ENCODE measurements at places on chromosomes 11 and 22.

DNA sequence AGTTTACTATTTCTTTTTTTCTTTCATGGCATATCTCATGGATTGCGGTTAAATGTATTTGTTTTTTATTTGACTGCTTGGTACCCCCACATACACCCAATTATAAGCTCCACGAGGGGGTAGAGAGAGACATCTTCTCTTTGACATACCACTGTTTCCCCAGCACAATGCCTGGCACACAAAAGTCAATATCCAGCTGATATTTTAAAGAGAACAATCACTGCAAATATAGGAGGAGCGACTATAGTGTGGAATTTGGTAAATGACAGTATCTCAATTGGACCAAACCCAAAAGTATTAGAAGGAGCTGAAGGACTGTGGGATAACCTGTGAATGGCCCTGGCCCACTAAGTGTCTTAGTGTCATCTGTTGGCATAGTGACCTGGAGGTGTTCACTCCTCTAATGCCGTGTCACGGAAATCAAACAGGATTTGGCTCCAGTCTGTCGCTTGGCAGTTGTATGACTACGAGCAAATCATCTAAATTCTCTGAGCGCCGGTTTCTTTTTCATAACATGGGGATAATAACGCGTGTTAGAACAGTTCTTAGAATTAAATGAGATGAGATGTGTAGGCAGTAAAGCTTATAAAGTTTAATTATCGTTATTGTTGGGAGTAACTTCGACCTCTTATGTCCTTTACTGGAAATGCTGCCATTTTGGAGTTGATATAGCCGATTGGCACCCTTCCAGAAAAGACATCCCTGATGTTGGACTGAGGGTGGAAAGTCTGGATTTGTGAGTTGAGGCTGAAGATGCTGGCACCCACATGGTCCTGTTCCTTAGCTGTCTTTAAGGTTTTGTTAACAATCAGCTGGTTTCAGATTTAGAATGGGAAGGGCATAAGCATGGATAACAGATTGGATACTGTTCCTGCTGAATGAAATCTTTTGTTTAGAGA is 144.5 kb downstream of the DBX1 start:
- DNase-seq: no peak

- no peak for DNase-seq
Measured at GRCh38 chr11:61554172-61554988, 26.5 kb downstream of the SYT7 start.

- DNase-seq: no peak
Measured at GRCh38 chr11:46553814-46554212, 40.0 kb downstream of the AMBRA1 start.

DNA sequence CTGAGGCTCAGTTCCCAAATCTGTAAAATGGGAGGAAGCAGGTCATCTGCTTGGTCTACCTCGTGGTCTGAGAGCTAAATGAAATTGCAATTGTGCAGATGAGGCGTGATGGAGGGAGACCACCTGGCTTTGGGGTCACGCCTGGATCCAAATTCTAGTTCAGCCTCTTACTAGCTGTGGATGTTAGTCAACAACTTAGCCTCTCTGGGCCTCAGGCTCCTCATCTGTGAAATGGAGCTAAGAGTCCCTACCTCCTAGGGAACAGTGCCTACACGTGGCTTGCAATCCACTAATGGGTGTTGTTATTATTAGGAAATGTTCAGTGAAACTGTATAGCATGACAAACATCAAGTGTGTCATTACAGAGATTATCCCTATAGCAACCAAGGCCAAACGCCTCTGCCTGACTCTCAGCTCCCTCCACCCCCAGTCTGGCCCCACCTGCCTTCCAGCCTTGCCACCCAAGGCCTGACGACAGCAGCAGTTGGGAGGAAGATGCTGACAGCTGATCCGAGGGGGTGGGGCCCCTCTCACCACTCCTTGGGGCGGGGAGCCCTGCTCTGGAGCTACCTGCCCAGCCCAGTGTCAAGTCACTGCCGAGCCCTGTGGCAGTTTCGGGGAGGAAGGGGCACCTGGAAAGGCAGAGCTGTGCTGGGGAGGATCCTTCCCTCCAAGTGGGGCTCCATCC is 1.7 kb upstream of the RHOD start:
- peak; percentile 53 for DNase-seq

Data from non-pigmented ciliary epithelial cell (primary cell).